PC-9 (cell line): ENCODE measurements at places on chromosomes 1 and 21. TPM values are rescaled to one million over a fixed set of nuclear protein-coding genes. Genes with fewer than 3 reads are reported as not detected.

Gene TNNI3K
- 1.4 TPM in 1 of 2 replicates, not detected in the other for total RNA-seq

DNA sequence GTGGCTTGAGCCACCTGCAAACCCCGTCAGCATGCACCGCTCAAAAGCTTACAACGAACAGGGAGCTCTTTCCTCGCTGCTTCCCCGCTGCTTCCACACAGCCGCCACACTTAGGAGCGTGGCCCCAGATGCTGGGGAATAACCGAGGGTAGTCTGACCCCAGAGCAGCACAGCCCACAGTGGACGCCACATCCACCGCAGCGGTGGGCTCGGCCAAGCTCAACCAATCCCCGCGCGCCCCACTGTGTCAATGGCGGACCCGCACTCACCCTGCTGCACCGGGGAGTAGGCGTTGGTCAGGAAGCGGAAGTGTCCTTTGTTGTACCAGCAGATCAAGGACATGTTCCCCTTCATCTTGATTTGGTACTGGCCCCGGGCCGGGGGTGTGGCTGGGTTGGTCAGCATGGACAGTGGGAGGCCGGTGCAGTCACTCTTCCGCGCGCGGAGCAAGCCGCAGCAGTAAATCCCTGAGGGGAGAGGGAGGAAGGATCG is 93.5 kb downstream of the PGBD5 start:
- DNase-seq: no peak

DNA sequence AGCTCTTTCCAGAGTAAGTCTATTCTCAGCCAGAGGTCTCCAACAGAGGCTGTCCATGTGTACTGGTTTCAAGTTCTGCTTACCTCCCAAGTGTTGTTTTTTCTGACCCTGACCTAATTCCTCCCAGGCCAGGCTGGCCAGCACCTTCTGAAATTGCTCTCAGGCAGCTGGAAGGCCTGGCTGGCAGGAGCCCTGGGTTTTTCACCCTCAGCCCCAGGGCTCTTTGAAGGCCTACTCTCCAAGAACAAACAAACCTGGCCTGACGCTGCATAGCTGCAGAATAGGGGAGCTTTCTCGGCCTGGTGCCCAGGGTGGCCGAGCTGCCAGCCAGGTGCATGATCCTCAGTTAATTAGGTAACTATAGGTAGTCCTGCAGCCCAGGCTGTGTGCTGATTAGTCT is 147.5 kb downstream of the CACNA1E start:
- DNase-seq: no peak

GRCh38 chr1:94537254-94537653 is 4.3 kb downstream of the F3 start:
- no peak for DNase-seq

Gene SZRD1
- 104 and 114 TPM in 2 replicates for total RNA-seq

DNA sequence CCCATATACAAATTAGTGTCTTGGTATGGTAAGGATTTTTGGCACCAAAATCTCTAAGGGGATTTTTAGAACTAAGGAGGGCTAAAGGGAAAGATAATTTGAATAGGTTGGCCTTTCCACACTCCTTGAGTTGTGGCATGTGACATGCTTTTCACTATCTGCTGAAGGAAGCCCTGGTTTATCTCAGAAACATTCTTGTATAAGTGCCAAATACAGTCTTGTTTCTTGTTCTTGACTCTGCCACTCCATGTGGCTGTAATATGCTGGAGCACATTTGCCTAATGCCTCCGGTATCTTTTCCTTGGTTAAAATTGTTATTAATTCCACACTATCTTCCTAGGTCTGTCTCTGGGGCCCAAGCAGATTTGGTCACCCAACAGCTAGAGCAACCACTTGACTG is 457.0 kb downstream of the USP25 start:
- no peak for DNase-seq

Gene TENT5C
- 3.9 and 4.3 TPM in 2 replicates for total RNA-seq

Gene KRTAP10-11
- total RNA-seq: not detected in 2 replicates

GRCh38 chr1:172203135-172203823 is 217.2 kb upstream of the C1orf105 start:
- no peak for DNase-seq

Gene GSTM4
- 38.8 and 52.0 TPM in 2 replicates for total RNA-seq

DNA sequence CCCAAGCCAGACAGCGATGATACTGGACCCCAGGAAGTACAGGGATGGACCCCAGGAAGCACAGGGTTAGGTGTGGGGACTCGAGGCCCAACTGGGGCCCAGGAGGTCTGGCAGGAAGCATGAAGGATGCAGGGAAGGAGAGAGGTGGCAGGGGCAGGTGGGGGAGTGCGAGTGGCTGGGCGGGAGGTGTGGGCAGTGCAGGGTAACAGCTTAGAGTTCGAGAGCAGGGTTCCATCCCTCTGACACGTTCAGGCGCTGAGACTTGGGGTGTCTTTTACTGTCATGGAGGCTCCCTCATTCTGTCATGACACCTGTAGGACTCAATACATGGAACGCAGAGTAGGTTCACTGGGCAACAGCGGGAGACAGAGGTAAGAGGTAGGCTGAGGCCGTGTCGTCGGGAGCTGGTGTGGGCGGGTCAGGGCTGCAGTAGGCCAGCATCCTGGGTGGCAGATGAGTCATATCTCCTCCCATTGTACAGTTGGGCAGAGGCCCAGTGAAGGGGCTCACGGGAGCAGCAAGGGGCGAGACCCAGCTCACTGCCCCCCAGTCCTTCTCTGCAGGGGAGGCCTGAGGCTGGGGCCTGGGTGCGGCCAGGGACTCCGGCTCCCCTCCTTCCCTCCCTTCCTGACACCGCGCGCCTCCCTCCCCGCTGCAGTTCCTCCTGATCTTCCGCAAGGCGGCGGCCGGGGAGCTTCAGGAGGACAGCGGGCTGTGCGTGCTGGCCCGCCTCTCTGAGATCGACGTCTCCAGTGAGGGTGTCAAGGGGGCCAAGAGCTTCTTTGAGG is 11.6 kb upstream of the CTRC start:
- peak; percentile 45 for DNase-seq

Gene LRRC3
- 0.35 and 0.48 TPM in 2 replicates for total RNA-seq

- no peak for DNase-seq
Observed at GRCh38 chr1:12146343-12147112, 20.3 kb upstream of the TNFRSF1B start.

GRCh38 chr1:92201973-92202372 is 15.7 kb upstream of the C1orf146 start:
- DNase-seq: no peak

- no peak for DNase-seq
Observed at GRCh38 chr1:186957314-186957713, 128.6 kb downstream of the PLA2G4A start.

DNA sequence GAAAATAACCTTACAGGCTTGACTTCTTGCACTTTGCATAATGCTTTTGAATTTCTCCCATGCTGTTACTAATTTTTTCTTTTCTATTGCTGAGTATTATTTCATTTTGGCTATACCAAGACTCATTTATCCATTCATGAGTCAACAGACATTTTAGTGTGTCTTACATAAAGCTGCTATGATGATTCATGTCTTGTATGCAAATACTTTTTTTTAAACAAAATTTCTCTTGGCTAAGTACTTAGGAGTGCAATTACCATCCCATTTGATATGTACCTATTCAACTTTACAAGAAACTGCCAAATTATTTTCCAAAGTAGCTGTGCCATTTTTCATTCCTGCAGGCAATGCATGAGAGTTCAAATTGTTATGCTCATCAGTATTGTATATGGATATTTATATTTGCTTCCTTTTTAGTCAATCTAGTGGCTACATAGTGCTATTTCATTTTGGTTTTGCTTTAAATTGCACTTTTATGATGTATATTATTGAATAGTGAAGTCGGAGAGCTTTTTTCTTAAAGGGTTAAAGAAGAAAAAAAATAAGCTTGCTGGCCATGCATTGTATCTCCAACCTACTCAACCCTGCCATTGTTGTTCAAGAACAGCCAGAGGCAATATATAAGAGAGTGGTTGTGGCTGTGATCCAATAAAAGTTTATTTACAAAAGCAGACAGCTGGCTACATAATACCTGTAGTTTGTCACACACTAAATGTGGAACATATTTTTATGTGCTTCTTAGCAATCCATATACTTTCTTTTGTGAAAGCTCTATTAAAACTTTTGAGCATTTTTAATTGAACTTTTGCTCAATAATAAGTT is 862.8 kb downstream of the KCNT2 start:
- no peak for DNase-seq

- no peak for DNase-seq
Observed at GRCh38 chr1:61190153-61190552, 107.8 kb downstream of the NFIA start.

DNA sequence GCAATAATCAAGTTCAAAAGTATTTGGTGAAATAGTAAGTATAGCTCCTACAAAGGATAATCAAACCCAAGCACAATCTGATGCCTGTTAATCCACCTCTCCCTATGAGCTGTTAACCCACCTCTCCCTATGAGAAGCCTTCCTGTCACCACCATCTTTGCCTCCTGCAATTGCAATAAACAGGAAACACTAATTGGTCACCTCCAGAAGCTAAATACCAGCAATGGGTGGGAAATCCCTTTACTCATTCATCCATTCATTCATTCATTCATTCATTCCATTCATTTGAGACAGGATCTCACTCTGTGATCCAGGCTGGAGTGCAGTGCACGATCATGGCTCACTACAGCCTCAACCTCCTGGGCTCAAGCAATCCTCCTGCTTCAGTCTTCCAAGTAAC is 132.8 kb downstream of the RERE start:
- no peak for DNase-seq

GRCh38 chr1:205168291-205168690 is 43.2 kb downstream of the DSTYK start:
- no peak for DNase-seq

GRCh38 chr21:31713973-31714740 is 17.8 kb downstream of the SCAF4 start:
- no peak for DNase-seq

Gene SPRR1A
- total RNA-seq: not detected in 2 replicates

- DNase-seq: no peak
Observed at GRCh38 chr1:192357924-192358323, 41.1 kb downstream of the RGS21 start.

Gene RO60
- total RNA-seq: 40.4 and 49.2 TPM in 2 replicates

- DNase-seq: no peak
Observed at GRCh38 chr1:27885114-27885528, 12.8 kb downstream of the THEMIS2 start.

GRCh38 chr1:32256473-32257226 is 5.6 kb downstream of the LCK start:
- DNase-seq: no peak

Gene RNU1-1
- total RNA-seq: 1,333 and 3,235 TPM in 2 replicates

GRCh38 chr21:21046063-21046462 is 47.9 kb downstream of the NCAM2 start:
- DNase-seq: no peak

Gene HMCN1
- 0.31 and 0.83 TPM in 2 replicates for total RNA-seq

DNA sequence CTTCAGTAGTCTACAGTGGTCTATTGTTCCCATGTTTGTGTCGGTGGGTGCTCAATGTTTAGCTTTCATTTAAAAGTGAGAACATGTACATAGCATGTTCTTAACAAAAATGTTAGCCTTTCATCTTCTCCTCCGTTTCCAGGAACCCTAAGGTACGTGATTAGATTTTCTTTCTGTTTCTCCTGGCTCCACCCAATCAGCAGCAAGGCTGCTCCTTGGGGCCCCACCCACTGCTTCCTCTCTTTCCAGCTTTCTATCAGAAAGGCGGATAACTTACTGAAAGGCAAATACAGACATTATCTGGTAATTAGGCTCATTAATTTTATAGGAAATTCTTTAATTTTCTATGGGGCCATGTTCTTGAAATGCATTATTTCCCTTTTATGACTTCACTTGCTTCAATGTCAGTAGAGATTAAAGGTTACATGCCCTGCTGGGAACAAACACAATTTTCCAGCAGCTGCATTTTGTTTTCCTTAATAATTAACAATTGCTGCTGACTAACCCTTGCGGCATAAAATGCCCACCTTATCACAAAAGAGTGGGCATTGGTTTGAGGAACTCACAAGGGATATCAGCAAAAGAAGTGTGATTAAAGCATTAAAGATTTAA is 324.9 kb upstream of the SNX7 start:
- DNase-seq: no peak

GRCh38 chr1:184455786-184456185 is 69.0 kb downstream of the C1orf21 start:
- no peak for DNase-seq

Gene CNTN2
- not detected in 2 replicates for total RNA-seq

DNA sequence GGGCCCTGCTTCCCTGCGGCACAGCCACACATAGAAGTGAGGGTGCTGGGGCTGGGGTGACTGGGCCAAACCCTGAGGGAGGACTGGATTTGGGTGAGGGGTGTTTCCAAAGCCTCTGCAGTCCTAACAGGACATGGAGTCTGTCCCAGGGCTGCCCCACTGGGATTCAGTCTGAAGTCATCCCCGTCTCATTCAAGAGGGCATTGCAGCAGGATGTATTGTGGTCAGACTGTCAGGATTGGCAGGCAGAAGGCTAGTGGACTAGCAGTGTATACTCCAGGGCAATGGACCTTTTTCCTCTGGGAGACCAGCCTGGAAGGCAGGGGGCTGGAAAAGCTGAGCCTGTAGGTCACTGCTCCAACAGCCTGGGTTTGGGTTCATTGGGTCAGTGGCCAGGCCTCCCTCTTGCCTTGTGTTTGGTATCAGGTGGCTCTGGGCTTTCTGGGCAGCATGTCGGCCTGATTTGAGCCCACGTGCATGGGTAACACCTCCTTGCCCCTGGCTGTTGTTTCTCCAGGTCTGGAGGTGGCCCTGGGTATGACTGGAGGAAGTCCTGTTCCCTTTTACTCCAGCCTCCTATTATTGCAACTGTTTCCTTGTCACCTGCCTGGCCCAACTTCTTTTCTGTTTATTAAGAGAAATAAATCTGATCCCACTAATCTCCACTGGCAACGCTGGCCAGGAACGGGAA is 41.0 kb upstream of the SYNC start:
- peak; percentile 43 for DNase-seq

DNA sequence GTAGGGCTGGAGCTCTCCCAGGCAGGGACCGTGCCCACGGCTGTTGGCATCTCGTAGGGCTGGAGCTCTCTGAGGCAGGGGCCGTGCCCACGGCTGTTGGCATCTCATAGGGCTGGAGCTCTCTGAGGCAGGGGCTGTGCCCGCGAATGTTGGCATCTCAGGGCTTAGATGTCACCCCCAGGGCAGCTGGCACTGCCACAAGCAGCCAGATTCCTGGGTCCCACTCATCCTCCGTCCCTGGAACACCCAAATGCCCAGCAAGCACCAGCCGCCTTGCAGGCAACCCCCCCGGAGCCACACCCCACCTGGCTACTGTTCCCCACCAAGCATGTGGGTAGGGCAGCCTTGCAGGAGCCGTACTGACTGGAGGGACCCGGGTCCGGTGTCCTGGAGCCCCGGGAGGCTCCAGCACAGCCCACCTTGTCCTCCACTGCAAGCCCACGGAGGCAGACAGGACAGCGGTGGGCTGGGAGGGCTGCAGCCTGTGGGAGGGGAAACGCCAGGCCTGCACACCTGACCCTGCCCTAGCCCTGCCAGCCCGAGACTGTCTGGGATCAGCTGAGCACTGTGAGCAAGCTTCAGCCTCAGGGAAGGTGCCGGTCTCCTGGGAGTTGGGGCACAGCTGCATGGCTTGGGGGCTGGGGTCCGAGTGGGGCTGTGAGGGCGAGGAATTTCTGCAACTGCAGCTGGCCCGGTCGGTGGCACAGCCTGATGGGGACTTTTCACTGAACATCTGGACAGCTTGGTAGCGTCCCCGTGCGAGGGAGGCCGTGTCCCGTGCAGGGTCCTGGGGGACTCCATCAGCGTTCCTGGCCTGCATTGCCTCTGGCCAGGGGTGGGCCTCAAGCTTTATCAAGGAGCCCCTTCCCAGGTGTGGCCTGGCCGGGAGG is 53.6 kb downstream of the COL18A1 start:
- DNase-seq: no peak

GRCh38 chr1:36918604-36919003 is 115.7 kb downstream of the GRIK3 start:
- DNase-seq: no peak

Gene CDC42SE1
- 59.4 and 62.8 TPM in 2 replicates for total RNA-seq

GRCh38 chr1:232293361-232293760 is 336.6 kb downstream of the SIPA1L2 start:
- no peak for DNase-seq

GRCh38 chr1:33420870-33421775 is 9.8 kb downstream of the PHC2 start:
- no peak for DNase-seq
